Ammon's horn (tissue), 1 donor: ENCODE measurements at places on chromosomes 2 and 18.

- DNase-seq = no peak
These were observed 73.9 kb upstream of the HPCAL1 start for GRCh38 chr2:10228611-10229365.

GRCh38 chr2:240906141-240906910 is at the start of gene CROCC2:
Gene CROCC2 (plus strand): TSS chr2:240906336. CDS start chr2:240906514, 178 bp downstream.
- no peak for DNase-seq

DNA sequence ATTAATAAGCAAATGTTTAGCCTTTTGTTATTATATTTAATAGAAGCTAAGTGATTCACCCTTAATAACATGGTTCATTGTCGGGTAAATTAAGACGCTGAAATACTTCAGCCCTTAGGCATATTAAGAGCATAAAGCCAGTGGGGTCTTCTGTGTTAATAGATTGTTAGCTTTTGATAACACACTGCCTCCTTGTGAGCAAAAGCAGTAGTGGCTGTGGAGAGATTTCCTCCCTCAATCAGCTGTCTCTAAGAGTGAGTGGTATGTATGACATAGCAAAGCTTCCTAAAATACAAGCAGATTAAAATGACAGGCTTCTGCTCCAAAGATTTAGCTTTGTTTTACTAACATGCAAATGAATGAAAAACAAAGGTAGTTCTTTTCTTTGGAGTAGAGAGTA is 143.7 kb upstream of the SYT4 start:
- no peak for DNase-seq

DNA sequence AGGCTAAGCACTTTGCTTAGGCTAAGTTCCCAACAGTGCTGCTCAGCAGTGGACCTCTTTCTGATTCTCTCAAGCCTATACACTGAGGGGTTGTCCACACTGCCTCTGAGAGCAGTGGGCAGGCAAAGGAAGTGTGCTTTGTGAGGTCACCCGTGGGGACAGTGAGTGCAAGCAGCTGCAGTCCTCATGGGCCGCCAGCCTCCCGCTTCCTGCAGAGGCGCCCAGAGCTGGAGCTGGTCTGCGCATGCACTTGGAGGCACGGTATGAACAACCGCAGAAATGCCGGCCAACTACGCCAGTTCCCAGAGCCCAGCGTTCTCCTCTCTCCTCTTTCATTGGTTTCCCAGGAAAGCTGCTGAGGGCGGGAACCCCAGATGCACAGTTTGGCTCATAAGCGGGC is 149.5 kb upstream of the DLX2 start:
- peak; percentile 47 for DNase-seq

GRCh38 chr18:53142005-53142404 is 802.0 kb downstream of the DCC start:
- no peak for DNase-seq

DNA sequence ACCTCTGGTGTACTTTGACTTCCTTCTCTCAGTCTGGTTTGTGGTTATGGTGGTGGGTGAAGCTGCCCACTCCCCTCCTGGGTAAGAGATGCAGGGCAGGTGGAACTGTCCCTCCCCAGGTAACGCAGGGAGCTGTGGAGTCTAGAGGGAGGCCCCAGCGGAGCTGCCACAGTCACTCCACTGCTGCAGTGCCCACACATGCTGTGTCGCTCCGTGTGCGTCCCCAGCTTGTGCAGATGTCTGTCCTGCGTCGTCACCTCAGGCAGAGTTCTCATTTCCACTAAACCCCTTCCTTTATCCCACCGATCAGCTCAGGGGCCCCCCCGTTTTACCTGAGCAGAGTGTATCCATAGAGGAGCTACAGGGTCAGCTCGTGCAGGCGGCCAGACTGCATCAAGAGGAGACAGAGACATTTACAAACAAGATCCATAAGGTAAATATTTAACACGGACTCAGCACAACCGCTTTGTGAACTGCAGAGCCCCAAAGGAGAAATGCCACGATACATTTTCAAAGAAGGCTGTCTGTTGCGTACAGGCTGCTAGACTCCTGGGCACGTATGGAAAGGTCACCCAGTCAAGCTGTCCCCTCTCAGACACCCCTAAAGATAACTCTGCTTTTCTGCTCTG is 87.4 kb downstream of the MTCL1 start:
- no peak for DNase-seq

DNA sequence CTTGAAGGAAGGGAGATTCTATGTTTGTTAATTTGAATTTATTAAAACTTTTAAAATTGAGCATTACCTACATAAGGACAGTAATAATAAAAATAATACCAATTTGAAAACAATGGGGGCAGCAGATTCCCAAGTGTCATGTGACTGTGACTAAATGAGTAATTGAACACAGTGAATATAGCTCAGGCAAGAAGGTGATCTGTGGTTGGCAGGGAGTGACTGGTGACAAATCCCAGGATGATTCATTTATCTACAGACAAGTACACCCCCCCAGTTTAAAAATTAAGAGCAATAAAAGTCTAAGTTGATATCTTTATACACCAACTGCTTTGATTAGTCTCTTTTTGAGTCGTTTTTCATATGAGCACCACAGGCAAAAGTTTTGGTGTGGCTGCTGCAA is 299.5 kb downstream of the ARHGAP15 start:
- DNase-seq = no peak

GRCh38 chr2:106094131-106094841 is 99.8 kb downstream of the UXS1 start:
- no peak for DNase-seq

GRCh38 chr2:25677877-25678276 is 4.5 kb upstream of the DTNB start:
- no peak for DNase-seq

GRCh38 chr2:169254774-169255173 is 107.6 kb downstream of the LRP2 start:
- no peak for DNase-seq

DNA sequence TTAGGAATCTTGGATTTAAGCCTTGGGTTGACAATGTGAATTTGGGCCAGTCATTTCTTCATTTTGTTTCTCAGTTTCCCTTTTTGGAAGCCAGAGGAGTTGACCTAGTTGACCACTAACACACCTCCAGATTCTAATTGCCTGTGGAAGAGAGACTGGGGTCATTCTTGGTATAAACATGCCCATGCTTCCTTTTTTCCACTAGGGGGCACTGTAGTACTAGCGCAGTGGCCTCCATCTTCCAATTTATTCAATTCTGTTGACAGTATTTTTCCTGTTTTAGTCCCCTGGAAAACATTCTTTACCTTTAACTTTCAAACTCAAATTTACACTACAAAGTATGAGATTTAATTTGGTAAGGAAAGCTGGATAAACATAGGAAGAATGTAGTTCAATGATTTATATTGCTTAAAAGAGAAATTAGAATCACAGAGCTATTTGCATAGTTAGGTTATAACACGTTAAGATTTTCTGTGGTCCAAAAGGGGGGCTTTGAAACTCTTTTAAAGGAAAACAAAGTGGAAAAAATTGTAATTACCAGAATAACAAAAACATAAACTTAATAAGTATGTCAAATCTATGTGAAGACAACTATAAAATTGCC is 57.5 kb upstream of the AGPS start:
- DNase-seq = peak; percentile 72

- peak; percentile 83 for DNase-seq
These were observed 91.9 kb downstream of the PPP1R1C start for GRCh38 chr2:182077448-182078142.

- DNase-seq = no peak
These were observed 466.0 kb upstream of the TNP1 start for GRCh38 chr2:217325816-217326215.

- no peak for DNase-seq
These were observed 22.3 kb downstream of the CDKL4 start for GRCh38 chr2:39221459-39221858.

GRCh38 chr2:180730976-180731375 is 249.4 kb upstream of the UBE2E3 start:
- DNase-seq = no peak

DNA sequence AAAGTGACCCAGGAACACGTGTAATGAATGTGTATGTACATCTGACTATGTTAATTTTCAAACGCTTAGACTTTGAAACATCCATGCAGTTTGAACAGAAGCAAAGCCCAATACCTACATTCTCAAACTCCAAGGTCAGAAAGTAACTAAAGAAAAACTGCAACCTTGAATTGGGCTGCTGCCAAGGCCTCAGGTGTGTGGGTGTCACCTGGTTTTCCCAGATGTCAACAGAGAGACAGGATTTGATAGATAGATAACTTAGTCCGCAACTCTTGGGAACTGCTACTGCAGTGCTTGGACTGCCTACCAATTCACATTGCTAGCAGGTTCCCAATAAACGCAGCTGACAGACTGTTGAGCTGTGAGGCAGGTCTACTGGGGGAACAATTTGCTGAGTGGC is 78.7 kb upstream of the PAPOLG start:
- no peak for DNase-seq

DNA sequence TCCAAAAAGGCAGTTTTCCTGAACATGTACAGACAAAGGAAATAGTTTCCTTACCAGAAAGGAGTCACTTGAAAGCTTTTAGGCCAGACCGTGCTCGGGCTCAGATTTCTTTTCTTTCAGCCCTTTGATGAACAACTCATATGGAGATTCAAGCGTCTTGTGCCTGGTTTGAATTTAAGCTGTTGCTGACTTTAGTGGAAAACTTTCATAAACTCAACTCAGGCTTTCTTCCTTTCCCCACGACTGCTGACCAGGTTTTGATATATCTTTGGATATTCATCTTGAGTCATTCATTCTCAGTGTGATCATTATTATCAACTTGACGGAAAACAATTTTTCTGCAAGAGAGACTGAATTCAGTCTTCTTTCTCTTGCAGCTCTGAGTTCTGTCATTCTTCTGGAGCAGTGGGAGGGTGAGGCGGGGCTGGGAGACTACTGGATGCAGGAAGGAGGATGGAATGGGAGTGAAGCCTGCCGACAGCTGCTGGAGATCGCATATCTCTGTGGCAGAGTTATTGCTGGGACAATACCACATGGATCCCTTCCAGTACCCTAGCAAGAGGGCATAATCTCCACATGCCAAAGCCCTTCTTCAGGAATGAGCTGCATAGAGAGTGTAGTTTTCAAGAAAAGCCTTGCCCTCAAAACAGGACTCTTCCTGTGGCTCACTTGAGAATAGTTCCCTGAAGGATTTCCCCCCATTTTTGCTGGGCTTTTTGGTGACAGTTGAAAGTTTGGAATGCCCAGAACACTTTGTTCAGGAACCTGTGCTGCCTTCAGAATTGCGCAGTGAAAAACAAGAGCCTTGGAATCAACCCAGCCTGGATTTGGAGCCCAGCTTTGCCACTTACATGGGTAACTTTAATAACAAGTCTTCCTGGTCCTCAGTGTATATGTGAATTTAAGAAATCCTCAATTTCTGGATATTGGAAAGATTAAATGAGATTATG is 364.4 kb downstream of the ZNF521 start:
- peak; percentile 7 for DNase-seq

- DNase-seq = no peak
These were observed 134.8 kb upstream of the NCK2 start for GRCh38 chr2:105609746-105610402.

DNA sequence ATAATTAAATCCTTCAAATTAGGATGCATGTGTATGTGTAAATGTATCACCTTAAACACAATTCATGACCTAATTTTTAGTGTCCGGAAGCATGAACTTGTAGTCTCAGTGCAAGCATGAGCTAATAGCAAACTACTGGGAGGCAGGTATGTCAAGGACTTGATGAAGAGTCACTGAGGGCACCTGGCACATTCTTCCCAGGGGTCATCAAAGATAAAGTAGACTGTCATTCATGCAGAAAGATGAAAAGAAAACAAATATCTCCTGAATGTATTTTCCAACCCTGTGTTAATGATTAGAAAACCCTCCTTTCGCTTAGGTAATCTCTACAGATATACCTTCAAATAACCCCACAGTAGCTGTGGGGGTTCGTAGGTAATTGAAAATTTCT is 234.9 kb downstream of the SOCS6 start:
- no peak for DNase-seq

GRCh38 chr2:149021271-149021719 is 17.2 kb upstream of the LYPD6B start:
- no peak for DNase-seq

DNA sequence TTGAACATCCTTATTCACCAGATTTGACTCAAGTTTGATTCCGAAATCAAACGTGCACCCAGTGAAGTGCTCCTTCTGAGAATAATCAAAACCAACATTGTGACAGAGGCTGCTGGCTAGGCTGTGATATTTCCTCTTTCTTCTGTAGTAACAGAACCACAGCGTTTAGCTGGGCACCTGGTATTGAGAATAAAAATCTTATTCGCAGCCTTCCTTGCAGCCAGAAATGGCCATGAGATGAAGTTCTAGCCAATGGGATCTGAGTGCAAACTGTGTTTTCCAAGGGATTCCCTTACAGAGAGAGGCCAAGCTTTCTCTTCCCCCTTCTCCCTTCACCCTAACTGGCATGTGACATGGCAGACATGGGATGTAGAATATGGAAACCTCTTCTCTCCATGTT is 51.7 kb downstream of the TMEM163 start:
- DNase-seq = no peak

GRCh38 chr2:106516864-106517263 is 29.7 kb downstream of the CD8B2 start:
- no peak for DNase-seq

- DNase-seq = no peak
These were observed 23.3 kb upstream of the APOB start for GRCh38 chr2:21067125-21067524.

- DNase-seq = no peak
These were observed 43.6 kb downstream of the SRBD1 start for GRCh38 chr2:45567288-45567963.

GRCh38 chr2:30733876-30734520 is 73.2 kb downstream of the CAPN13 start:
- no peak for DNase-seq

DNA sequence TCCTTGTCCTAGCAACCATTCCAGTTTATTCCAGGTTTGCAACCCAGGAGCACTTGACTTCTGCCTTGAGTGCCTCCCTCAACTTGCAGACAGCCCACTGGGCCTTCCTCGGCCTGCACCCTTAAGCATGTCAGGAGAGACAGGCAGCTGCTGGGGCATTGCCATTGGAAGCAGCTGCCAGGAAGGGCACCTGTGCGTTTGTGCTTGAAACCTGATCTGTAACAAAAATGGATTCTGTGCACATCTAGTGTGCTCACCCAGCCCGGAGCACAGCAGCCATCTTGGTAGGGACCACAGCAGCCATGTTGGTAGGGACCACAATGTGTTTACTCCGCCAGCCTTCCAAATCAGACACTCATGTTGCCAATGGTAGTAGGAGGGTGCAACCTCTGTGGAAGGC is 44.3 kb upstream of the GLI2 start:
- no peak for DNase-seq

DNA sequence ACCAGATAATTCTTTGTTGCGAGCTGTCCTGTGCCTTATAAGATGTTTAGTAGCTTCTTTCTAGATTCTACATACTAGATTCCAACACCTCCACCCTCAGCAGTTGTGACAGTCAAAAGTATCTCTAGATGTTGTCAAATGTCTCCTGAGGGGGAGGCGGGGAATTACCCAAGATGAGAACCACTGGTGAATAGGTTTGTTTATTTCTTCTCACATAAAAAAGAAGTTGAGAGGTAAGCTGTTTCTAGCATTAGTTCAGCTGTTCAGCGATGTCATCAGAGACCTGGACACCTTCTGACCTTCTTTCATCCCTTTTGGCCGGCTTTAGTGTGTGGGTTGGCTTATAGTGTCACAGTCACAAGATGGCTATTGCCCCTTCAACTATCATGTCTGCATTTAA is 237.5 kb upstream of the SP5 start:
- DNase-seq = no peak

- no peak for DNase-seq
These were observed 163.3 kb downstream of the SLC39A10 start for GRCh38 chr2:195820373-195820772.
